ENCODE measurements at places on chromosomes 5 and 9. TPM values are rescaled to one million over a fixed set of nuclear protein-coding genes. Genes with fewer than 3 reads are reported as not detected.

Gene CDKN2A
- 0.55 TPM for total RNA-seq

Gene MYMK
- not detected for total RNA-seq

Gene ENDOG
- 29.9 TPM for total RNA-seq

Gene FBLL1
- total RNA-seq = 1.3 TPM

Gene JMY
- total RNA-seq = 19.8 TPM

Gene DNAH5
- 3.7 TPM for total RNA-seq

Gene SH3GL2
- 8.2 TPM for total RNA-seq

Gene TMEM174
- not detected for total RNA-seq

Gene HTR1A
- total RNA-seq = 1.2 TPM

Gene CRHBP
- 0.91 TPM for total RNA-seq

Gene S100Z
- total RNA-seq = 1.7 TPM

Gene CCL27
- total RNA-seq = not detected

Gene ELAVL2
- total RNA-seq = 0.55 TPM

Gene FOXD4L6
- not detected for total RNA-seq

Gene FGF18
- total RNA-seq = 0.41 TPM

Gene TMEM267
- 14.9 TPM for total RNA-seq

GRCh38 chr5:39224196-39224761 lies 4.9 kb upstream of the FYB1 start:
- no peaks in the 10 kb centered on the region for H3K27me3 ChIP-seq
- no peaks in the 10 kb centered on the region for H3K4me1 ChIP-seq
- no peaks in the 10 kb centered on the region for H3K36me3 ChIP-seq
- H3K27ac ChIP-seq = no peak overlapping the region
- no peak overlapping the region for H3K4me3 ChIP-seq

GRCh38 chr9:116432051-116432450 lies 255.1 kb upstream of the TRIM32 start:
- H3K36me3 ChIP-seq = no peaks in the 10 kb centered on the region
- H3K4me3 ChIP-seq = no peak overlapping the region
- no peak overlapping the region for H3K27ac ChIP-seq
- no peaks in the 10 kb centered on the region for H3K27me3 ChIP-seq
- no peaks in the 10 kb centered on the region for H3K4me1 ChIP-seq

GRCh38 chr9:35341021-35341420 lies 148.9 kb upstream of the RUSC2 start:
- no peaks in the 10 kb centered on the region for H3K27me3 ChIP-seq
- no peak overlapping the region for H3K27ac ChIP-seq
- no peak for DNase-seq
- no peaks in the 10 kb centered on the region for H3K36me3 ChIP-seq
- H3K4me3 ChIP-seq = no peak overlapping the region
- no peaks in the 10 kb centered on the region for H3K4me1 ChIP-seq

- DNase-seq = no peak
- H3K4me1 ChIP-seq = no peaks in the 10 kb centered on the region
- no peak overlapping the region for H3K27ac ChIP-seq
- H3K4me3 ChIP-seq = no peak overlapping the region
- no peaks in the 10 kb centered on the region for H3K27me3 ChIP-seq
Measured at GRCh38 chr5:3933966-3934365, 338.3 kb downstream of the IRX1 start.

GRCh38 chr5:174311121-174311520 lies 265.6 kb downstream of the NSG2 start:
- DNase-seq = no peak
- H3K36me3 ChIP-seq = no peaks in the 10 kb centered on the region
- H3K27me3 ChIP-seq = peaks cover 6% of the 10 kb centered on the region
- H3K4me1 ChIP-seq = peaks cover 3% of the 10 kb centered on the region
- H3K4me3 ChIP-seq = no peak overlapping the region

- no peaks in the 10 kb centered on the region for H3K4me1 ChIP-seq
- no peak overlapping the region for H3K4me3 ChIP-seq
- no peaks in the 10 kb centered on the region for H3K36me3 ChIP-seq
- DNase-seq = no peak
- H3K27ac ChIP-seq = no peak overlapping the region
Measured at GRCh38 chr5:157689942-157690689, 18.8 kb downstream of the C5orf52 start.

GRCh38 chr5:1254196-1254595 lies 29.0 kb downstream of the SLC6A18 start:
- no peak for DNase-seq
- H3K4me3 ChIP-seq = no peak overlapping the region
- H3K36me3 ChIP-seq = no peaks in the 10 kb centered on the region
- no peaks in the 10 kb centered on the region for H3K27me3 ChIP-seq
- no peak overlapping the region for H3K27ac ChIP-seq

DNA sequence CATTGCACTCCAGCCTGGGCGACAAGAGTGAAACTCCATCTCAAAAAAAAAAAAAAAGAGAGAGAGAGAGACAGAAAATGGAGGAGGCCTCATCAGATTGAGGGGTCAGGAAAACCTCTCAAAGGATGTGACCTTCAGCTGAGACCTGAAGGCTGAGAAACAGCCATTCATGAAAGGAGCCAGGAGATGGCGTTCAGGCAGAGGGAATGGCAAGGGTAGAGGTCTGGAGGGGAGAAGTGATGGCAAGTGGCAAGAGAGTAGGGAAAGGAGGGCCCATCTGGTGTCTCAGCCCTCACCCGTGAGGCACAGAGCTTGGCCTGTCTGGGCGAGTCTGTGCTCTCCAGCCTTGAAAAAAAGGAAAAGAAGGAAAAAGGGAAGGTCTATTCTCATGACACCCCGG lies 17.0 kb downstream of the CAMK2A start:
- H3K27me3 ChIP-seq = no peaks in the 10 kb centered on the region
- no peak overlapping the region for H3K4me3 ChIP-seq
- DNase-seq = no peak
- no peaks in the 10 kb centered on the region for H3K4me1 ChIP-seq
- no peaks in the 10 kb centered on the region for H3K36me3 ChIP-seq

- peaks cover 6% of the 10 kb centered on the region for H3K4me1 ChIP-seq
- H3K27me3 ChIP-seq = no peaks in the 10 kb centered on the region
- H3K36me3 ChIP-seq = no peaks in the 10 kb centered on the region
Measured at GRCh38 chr5:74631081-74631953, 9.2 kb downstream of the ENC1 start.

GRCh38 chr5:13218518-13218917 lies 726.0 kb downstream of the DNAH5 start:
- no peak for DNase-seq
- H3K27me3 ChIP-seq = no peaks in the 10 kb centered on the region
- H3K27ac ChIP-seq = no peak overlapping the region
- H3K4me1 ChIP-seq = no peaks in the 10 kb centered on the region
- H3K4me3 ChIP-seq = no peak overlapping the region
- H3K36me3 ChIP-seq = no peaks in the 10 kb centered on the region

- no peaks in the 10 kb centered on the region for H3K4me1 ChIP-seq
- H3K4me3 ChIP-seq = no peak overlapping the region
- H3K27me3 ChIP-seq = no peaks in the 10 kb centered on the region
- H3K27ac ChIP-seq = no peak overlapping the region
Measured at GRCh38 chr5:21806271-21806670, 1046.9 kb downstream of the CDH12 start.

- H3K36me3 ChIP-seq = no peaks in the 10 kb centered on the region
- H3K4me3 ChIP-seq = no peak overlapping the region
- no peak for DNase-seq
- H3K27ac ChIP-seq = no peak overlapping the region
- no peaks in the 10 kb centered on the region for H3K27me3 ChIP-seq
Measured at GRCh38 chr5:104019956-104020355, 457.4 kb upstream of the NUDT12 start.

DNA sequence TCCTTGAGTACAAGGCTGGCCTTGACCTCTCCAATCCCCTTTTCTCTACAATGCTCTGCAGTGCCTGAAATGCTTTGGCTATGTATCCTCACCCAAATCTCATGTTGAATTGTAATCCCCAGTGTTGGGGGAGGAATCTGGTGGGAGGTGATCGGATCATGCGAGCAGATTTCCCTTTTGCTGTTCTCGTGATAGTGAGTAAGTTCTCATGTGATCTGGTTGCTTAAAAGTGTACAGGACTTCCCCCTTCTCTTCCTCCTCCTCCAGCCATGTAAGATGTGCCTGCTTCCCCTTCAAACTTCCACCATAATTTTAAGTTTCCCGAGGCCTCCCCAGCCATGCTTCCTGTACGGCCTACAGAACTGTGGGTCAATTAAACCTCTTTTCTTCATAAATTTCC lies 28.5 kb upstream of the AKNA start:
- no peaks in the 10 kb centered on the region for H3K4me1 ChIP-seq
- DNase-seq = no peak
- H3K27me3 ChIP-seq = no peaks in the 10 kb centered on the region

DNA sequence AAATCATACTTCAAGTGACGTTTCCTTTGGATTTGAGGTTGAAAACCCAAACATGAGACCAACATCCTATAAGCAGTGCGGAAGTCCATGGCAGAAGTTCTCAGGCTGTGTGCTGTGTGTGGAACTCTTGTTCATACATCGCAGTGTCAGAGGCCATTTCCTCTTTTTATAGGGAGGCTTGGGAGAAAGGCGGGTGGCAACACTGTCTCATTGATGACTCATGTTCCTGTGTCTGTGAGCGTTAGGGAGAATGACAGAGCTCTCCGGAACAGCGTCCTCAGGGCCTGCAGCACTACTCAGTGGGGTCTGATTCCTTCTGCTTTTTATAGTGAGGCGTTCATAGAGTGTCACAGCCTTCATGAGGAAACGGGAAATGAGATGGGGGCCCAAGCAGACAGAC lies 98.8 kb upstream of the BASP1 start:
- no peaks in the 10 kb centered on the region for H3K27me3 ChIP-seq
- H3K27ac ChIP-seq = no peak overlapping the region
- H3K4me3 ChIP-seq = no peak overlapping the region
- no peaks in the 10 kb centered on the region for H3K36me3 ChIP-seq
- H3K4me1 ChIP-seq = no peaks in the 10 kb centered on the region

DNA sequence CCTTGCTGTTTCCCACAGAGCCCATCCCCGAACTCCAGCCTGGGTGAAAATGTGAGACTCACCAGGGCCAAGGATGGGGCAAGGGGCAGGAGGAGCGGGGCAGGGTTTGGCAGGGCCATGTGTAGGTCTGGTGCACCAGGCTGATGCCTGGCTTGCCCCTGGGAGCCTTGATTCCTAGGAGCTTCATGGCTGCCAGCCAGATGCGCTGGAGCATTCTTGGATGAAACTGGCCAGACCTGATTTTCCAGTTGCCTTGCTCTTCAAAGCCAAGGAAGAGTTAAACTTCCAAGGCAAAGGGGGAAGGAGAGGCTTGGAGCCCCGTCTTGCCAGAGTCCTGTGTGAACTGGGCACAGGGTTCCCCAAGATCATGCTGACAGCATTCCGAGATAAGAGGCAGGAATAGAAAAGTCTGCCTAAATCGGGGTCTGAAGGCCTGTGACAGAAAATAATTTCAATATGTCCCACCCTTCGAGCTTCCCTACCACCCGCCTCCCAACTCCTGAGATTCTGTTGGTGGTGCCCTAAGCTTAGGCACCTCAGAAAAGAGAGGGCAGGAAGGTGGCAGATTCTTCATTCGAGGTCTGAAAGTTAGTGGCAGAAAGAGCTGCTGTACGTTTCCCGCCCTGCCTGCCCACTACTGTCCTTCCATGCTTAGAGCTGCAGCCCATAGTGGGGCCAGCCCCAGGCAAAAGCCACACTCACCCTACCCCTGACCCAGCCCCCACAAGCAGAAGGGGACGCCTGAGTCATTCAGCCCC lies 20.4 kb downstream of the FAT2 start:
- DNase-seq = peak; percentile 71
- H3K27me3 ChIP-seq = no peaks in the 10 kb centered on the region
- H3K27ac ChIP-seq = peak overlapping the region; percentile 30

GRCh38 chr9:29241320-29241719 lies 1668.0 kb upstream of the C9orf72 start:
- no peak overlapping the region for H3K27ac ChIP-seq
- no peak overlapping the region for H3K4me3 ChIP-seq
- H3K36me3 ChIP-seq = no peaks in the 10 kb centered on the region
- DNase-seq = no peak

DNA sequence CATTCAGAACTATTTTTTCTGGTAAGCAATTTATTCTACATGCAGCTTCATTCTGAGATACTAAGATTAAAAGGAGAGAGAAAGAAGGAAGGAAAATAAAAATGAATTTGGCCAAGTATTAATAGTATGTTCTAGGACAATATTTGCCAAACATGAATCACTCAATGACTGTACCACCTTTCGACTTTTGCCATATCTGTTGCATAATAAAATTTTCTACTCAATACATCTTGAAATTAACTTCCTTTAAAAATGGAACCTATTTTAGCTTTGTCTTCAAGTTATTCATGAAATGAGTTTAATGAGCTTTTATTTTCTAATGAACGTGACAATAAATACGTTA lies 111.8 kb downstream of the MARCHF3 start:
- H3K27ac ChIP-seq = no peak overlapping the region
- H3K27me3 ChIP-seq = no peaks in the 10 kb centered on the region
- no peak overlapping the region for H3K4me3 ChIP-seq
- no peak for DNase-seq

- DNase-seq = peak; percentile 1
- no peaks in the 10 kb centered on the region for H3K4me1 ChIP-seq
- H3K4me3 ChIP-seq = no peak overlapping the region
Measured at GRCh38 chr5:378976-379742, 57.6 kb downstream of the AHRR start.

- H3K4me3 ChIP-seq = no peak overlapping the region
- H3K36me3 ChIP-seq = no peaks in the 10 kb centered on the region
- no peak overlapping the region for H3K27ac ChIP-seq
- H3K4me1 ChIP-seq = no peaks in the 10 kb centered on the region
Measured at GRCh38 chr5:34870382-34870781, 31.4 kb downstream of the TTC23L start.

- no peaks in the 10 kb centered on the region for H3K4me1 ChIP-seq
- no peaks in the 10 kb centered on the region for H3K27me3 ChIP-seq
- no peak overlapping the region for H3K27ac ChIP-seq
- no peak for DNase-seq
Measured at GRCh38 chr9:95587021-95587964, 70.5 kb upstream of the PTCH1 start.

GRCh38 chr9:89060790-89061189 lies 69.5 kb downstream of the S1PR3 start:
- H3K27me3 ChIP-seq = no peaks in the 10 kb centered on the region
- no peaks in the 10 kb centered on the region for H3K36me3 ChIP-seq
- no peak overlapping the region for H3K27ac ChIP-seq
- no peaks in the 10 kb centered on the region for H3K4me1 ChIP-seq
- H3K4me3 ChIP-seq = no peak overlapping the region

GRCh38 chr5:139711067-139711905 lies 63.1 kb downstream of the CXXC5 start:
- H3K4me3 ChIP-seq = peak overlapping the region; percentile 31
- H3K36me3 ChIP-seq = no peaks in the 10 kb centered on the region
- H3K27ac ChIP-seq = no peak overlapping the region
- H3K27me3 ChIP-seq = no peaks in the 10 kb centered on the region
- no peak for DNase-seq

DNA sequence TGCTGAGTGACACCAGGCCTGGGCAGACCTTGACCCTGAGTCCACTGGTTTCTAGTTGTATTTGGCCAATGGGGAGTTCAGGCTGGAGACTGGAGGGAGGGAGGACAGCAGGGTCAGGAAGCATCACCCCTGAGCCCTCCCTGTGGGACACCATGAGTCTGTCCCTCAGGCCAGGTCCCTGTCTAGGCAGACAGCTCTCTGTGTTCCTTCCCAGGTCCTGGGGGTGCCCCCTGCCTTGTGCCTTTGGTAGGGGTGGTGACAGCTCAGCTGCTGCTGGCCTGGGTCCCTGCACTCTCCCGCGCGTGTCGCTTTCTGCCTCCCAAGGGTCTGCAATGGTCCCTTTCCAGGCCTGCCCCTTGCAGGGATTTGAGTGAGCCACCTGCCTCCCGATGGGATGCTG lies 125.5 kb downstream of the OLFM1 start:
- H3K36me3 ChIP-seq = no peaks in the 10 kb centered on the region
- H3K27ac ChIP-seq = no peak overlapping the region
- peaks cover 4% of the 10 kb centered on the region for H3K27me3 ChIP-seq
- DNase-seq = no peak
- H3K4me3 ChIP-seq = no peak overlapping the region
- no peaks in the 10 kb centered on the region for H3K4me1 ChIP-seq
